NCI-H1436 treated with DMSO at 0.1 percent for 48 hours (cell line): ENCODE measurements at places on chromosomes 16 and 17.

DNA sequence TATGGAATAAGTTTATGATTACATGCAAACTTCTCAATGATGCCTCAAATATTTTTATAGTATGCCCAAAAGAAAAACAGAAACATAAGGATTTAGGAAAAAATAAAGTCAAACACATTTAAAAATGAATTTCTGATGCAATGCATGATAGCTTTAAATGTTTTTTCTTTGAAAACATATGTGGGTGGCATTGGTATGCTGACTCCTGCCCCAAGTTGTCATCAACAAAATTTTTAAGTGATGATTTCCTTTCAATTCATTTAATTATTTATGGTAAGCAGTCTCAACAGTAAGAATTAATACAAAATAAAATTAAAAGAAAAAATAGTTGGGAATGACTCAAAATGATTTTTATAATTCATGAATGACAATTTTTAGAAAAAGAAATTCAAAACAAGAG lies 104.9 kb downstream of the CEP112 start:
- no peak for DNase-seq

- no peak for DNase-seq
Measured at GRCh38 chr17:82948081-82948511, 108.3 kb upstream of the ZNF750 start.

DNA sequence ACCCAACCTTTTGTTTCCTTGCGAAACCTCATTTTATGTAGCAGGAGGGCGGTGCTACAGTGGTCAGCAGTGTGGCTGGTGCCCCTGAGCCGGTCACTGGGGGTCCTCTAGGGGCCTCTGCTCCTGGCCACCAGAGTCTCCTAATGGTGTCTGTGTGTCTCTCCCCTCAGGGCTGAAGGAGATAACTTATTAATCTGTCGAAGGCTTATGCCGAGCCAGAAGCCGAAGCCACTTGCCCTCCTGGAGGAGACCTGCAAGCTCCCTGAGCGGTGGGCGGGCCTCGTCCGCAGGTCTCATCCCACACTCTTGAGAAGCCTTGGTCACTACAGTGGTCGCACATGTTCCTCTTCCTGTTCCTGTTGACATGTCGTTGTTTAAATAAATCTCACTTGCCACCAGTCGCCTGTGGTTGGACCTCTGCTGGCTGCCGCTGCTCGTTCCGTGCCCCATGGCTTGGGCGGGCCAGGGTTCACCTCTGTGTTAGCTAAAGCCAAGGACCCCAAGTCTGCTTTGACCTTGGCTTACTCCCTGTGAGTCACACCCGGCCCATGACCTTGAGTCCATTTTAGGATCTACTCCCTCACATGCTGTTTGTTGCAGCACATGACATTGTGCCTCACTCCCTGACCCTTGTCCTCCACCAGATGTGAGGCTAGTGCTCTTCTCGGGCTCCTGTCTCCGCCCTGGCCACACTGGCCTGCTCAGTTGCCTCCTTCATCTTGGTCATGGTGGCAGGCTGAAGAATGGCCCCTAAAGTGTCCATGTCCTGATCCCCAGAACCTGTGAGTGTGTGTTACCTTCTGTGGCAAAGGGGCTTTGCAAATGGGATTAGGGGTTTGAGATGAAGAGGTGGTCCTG lies 38.7 kb upstream of the AQP8 start:
- DNase-seq = no peak

DNA sequence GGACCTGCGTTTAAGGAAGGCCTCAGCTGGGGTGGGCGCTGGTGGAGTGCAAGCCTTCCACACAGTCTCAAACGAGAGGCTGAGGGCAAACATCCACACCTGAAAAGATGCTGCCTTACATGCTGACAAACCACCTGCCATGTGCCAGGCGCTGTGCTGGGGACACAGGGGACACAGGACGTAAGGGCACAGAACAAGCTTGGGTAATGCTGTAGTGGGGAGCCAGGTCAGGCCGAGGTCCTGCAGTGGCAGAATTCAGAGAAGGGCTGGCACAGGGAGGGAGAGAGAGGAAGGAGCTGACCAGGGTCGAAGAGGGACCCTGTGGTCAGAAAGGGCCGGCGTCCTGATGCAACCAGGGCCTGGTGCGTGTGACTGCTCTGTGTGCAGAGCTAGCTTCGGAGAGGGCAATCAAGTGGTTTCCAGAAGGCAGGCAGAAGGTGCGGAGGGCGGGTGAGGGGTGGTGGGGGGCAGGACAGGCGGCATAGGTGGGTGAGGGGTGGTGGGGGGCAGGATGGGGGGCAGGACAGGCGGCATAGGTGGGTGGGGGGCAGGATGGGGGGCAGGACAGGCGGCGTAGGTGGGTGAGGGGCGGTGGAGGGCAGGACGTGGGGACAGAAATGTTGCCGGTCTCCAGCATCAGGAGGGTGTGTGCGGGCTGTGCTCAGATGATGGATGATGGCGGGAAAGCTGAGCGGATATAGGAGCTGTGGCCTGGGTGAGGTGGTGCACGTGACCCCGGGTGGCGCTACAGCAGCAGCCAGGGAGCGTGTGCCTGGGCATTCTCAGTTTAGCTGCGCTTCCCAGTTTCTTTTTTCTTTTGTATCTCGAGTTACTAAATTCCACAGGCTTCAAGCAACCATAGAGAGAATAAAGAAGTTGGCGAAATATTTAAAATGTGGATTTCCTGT lies 18.8 kb downstream of the TELO2 start:
- no peak for DNase-seq

GRCh38 chr16:86511317-86512161 lies 1.2 kb downstream of the FOXF1 start:
- DNase-seq = no peak

DNA sequence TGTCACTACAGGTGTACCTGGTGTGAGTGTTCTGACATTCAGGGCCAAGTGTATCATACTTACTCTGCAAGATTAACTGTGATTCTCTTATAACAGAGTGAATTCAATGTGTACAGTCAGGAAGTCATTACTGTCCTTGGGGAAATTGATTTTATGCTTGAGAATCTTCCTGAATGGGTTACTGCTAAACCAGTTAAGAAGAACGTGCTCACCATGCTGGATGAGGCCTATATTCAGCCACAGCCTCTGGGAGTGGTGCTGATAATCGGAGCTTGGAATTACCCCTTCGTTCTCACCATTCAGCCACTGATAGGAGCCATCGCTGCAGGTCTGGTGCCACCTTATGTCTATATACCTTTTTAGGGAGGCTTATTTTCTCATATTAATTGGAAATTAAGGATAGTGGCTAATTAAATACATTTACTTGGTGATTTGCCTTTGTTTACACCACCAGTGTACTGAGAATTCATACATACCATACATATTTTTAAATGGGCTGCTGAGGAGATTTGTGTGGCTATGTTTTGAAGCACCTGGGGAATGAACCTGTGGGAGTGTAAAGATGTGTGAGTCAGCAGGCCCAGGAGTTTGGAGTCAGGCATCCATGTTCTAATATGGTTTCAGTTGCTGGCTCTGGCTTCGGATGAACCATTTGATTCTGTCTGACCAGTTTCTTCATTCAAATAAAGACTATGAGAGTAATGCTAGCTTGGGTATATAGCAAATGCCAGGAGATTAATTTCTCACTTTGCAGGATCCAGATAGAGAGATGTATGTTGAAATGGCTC lies 3.1 kb downstream of the ALDH3A2 start:
- no peak for DNase-seq

GRCh38 chr17:36461330-36462110 lies 25.0 kb upstream of the ZNHIT3 start:
- no peak for DNase-seq
